GM12892 (cell line): ENCODE measurements at places on chromosomes 6 and 20.
A peak's percentile ranks its signal among the peaks of the same experiment; 100 is the strongest.

DNA sequence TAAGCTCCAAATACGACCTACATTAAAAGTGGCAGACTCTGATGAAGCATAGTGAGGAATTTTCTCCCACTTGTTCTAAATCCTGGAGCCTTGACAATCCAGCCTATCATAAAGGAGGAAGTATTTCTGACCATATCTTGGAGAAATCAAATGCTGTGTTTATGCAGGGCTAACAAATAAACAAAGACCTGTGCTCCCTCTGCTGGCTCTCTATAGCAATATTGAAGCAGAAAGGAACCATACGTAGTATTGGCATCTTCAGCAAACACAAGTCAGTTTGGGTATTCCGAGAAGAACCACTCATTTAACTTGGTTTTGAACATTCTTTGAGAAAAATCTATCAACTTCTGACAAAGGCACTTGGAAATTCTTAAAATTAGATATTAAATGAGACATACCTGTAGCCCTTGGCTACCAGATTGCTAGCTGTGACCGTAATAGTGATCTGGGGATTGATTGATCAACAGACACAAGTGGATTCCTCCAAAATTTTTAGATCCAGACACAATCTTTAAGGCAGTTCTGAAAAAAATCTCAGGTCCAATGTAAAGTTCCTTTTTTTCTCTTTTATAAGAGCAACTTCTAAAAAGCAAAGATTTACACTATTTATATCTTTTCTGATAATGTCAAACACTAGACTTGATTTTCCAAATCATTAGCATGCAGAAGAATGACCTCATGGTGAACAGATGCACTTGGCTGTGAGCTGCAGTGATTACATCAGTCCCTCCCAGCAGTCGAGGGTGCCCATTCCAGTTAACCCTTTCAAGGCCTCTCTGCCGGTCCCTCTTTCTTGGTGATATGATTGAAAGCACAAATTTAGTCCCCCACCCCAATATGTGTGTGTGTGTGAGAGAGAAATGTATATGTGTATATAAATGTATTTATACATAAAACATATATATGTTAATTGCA lies 40.2 kb downstream of the INSM1 start:
- DNase-seq: no peak

- DNase-seq: peak; percentile 7
Measured at GRCh38 chr20:8399947-8400346, 267.9 kb downstream of the PLCB1 start.

GRCh38 chr6:6591778-6592465 lies 3.4 kb downstream of the LY86 start:
- no peak for DNase-seq

- DNase-seq: no peak
Measured at GRCh38 chr6:105746130-105746505, 340.0 kb upstream of the PRDM1 start.

GRCh38 chr6:33777398-33778388 lies 11.2 kb downstream of the LEMD2 start:
- no peak for DNase-seq

- no peak for DNase-seq
Measured at GRCh38 chr6:146593986-146594385, 4.8 kb upstream of the ADGB start.

DNA sequence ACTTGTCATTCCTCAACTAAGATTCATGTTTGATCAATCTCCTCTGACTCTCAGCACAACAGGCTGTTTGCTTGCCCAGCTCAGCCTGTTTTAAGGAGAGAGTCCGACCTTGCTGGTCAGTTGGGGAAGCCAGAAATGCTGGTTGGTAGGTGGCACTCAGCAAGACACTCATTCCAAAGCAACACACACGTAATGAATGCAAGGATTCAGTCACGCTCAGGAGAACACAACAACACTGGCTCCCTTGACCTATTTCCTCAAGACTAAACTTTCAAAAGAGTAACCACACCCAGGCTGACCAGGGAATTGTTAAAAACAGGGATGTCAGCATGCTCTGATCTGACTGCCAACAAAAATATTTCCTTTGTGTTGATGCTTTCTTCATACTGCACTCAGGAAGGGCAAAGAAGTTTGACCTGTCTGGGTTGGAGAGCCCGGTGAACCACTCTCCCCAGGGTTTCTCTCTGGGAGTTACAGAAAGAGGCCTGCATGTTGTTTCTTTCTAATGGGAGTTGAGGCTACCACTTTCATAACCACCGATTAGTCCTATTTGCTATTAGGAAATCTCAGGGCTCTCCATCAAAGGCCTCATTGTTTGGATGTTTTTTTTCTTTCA lies 25.6 kb upstream of the PREP start:
- no peak for DNase-seq

- DNase-seq: peak; percentile 84
Measured at GRCh38 chr6:41072836-41073202, at the start of gene NFYA. Gene NFYA, plus strand, starts transcription at chr6:41072974. Its CDS starts 6,116 bp downstream, at chr6:41079090.
